Spinal cord (tissue), 10 donors: ENCODE measurements at places on chromosomes 4 and X.
A peak's percentile ranks its signal among the peaks of the same experiment; 100 is the strongest.

DNA sequence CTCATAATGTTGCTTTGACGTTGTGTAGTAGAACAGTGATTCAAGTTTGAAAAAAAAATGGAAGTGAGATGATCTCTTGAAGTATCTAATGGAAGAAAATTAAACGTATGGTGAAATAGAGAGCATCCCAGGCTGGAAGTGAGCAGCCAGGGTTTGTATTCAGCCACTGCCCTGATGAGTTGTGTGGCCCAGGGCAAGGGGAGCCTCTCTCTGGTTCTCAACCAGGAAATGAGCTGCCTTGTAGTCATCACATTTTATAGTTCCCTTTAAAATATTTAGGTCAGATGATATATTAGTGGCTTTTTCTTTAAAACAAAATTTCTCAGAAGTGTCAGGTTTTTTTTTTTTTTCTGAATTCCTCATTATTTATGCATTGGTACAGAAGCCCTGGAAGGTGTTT is 150.3 kb downstream of the GPAT3 start:
- DNase-seq, result no peak

DNA sequence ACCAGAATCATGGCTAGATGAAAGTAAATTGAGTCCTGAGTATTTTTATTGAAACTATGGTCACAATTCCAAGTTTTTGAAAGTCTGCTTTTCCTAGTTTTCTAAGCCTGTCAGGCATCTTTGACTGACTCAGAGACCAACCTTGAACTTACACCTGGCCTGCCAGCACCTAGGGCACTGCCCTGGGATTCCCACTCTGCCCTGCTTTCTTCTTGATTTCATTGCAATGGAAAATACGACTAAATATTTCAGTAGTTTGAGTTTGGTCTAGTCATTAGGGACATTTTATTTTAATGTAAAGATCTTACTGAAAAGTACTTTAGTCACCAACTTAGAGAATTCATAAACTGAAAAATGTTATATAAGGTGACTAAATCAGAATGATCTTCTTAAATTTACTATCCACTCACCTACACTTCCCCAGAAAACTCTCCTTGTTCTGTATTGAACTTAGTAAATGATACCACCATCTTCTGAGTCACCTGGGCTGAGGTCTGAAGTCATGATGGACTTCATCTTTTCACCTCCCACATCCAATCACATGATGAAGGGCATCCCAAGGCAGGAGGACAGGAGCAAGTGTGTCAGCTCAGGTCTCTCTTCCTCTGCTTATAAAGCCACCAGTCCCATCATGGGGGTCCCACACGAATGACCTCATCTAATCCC is 11.6 kb upstream of the PYURF start:
- DNase-seq, result no peak

- no peak for DNase-seq
Measured at GRCh38 chr4:156420623-156421022, 467.0 kb upstream of the CTSO start.

DNA sequence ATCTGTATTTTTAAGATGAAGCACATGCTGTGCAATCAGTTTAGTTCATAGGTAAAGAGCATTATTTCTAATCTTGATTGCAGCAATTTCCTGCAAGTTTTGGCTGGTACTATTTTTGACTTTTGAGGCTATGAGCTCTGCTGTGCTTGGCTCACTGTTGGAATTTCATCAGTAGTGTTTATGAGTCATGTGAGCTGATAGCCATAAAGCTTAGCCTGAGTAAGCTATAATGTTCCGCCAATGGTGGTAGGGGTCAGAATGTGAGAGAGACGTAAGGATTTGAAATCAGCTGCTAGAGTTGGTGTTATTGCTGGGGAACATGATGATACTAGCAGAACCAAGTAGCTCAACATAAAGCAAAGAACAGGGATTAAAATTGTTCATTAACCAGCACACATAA is 590.9 kb upstream of the GNPDA2 start:
- no peak for DNase-seq

GRCh38 chr4:154186035-154186434 is 305.6 kb downstream of the DCHS2 start:
- DNase-seq, result no peak

DNA sequence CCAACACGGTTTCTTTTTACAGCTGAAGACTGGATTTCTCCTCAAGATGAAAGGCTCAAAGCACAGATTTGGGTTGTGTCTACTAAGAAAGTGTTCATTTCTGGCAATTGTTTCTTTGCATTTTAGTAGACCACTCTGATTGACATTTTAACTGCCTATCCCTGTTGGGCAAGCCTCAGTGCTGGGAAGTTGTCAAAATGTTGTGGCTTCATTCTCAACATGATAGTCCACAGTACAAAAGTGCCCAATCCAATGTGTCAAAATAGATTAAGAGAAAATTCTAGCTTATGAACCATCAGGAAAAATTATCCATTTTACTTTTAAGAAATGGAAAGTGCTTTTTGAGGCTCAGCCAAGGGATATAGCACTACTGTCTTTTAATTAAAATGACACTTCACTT is 323.9 kb upstream of the PRPS2 start:
- DNase-seq, result no peak

GRCh38 chr4:173514641-173515217 is 15.3 kb downstream of the HAND2 start:
- no peak for DNase-seq

DNA sequence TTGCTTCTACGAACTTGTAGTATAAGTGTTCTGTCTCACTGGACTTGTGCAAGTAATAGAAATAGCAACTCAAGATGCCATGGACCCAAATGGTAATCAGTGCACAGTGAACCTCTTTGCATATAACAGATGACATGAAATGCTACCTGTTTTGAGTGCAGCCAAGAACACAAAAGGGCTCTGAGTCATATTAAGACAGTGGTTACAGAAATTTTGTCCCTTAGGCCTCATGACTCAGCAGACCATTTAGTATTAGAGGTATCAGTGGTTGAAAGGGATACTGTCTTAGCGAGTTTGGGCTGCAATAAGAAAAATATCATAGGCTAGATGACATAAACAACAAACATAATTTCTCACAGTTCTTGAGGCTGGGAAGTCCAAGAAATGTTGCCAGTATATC is 502.9 kb upstream of the PCDH10 start:
- DNase-seq, result no peak

DNA sequence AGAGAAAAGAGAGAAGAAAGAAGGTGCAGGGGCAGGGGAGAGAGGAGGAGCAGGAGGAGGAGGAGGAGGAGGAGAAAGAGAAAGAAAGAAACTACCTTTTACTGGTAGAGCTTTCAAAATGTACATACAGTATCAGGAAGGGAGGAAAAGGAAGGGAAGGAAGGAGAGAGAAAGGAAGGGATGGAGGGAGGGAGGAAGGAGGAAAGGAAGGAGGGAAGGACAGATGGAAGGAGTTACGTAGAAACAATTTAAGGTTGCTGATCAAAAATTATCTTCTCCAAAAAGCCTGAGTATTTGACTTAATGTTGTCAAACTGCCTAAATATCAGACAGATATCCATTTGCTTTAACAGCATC is 13.4 kb downstream of the TBC1D9 start:
- no peak for DNase-seq

DNA sequence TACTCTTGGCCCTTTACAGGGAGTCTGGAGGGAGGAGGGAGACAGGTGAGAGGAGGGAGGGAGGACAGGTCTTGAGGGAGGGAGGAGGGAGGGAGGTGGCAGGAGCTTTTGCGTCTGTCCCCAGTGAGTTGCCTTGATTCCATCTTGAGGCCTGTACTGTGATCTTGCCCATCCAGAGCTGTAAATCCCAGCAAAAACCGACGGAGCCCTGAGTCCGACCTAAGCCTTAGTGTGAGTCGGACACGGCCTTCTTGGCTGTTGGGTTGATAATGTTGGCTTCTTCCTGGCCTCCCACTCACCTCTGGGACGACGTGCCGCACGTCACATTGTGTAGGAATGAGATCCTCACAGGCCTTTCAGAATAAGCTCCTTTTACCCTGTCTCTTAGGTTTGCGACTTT is 72.5 kb downstream of the RGS12 start:
- no peak for DNase-seq

- DNase-seq, result peak; percentile 48
Measured at GRCh38 chr4:90064196-90064595, 63.0 kb upstream of the CCSER1 start.

DNA sequence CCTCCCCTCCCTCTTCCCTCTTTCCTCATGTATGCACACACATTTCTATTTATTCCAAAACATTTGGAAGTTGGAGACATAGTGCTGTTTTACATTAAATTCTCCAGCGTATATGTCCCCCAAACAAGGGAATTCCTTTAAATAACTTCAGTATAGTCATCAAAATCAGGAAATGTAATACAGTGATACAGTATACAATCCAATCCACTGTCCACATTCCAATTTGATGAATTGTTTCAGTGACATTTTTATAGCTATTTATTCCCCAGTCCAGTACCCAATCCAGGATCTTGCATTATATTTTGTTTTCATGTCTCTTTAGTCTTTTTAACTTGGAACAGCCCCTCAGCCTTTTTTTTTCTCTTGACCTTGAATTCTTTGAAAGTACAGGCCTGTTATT is 233.0 kb downstream of the DKK2 start:
- DNase-seq, result no peak

DNA sequence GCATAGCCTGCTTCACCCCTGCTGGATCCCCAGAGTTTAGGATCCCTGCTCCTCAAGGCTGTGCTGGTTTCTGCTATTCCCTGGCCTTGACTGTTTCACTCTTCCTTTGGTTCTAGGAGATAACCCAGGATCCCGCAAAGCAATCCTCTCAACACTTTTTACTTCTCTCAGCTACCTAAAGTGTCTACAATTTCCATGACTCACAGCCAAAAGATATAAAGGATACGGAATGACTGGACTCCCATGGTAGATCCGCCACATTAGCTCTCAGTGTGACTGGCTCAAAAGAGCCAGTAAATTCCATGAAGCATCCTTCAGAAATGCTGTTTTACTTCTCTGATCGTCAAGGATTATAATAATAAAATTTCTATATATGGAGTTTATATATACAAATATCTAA is 66.3 kb upstream of the TMEM164 start:
- DNase-seq, result no peak

DNA sequence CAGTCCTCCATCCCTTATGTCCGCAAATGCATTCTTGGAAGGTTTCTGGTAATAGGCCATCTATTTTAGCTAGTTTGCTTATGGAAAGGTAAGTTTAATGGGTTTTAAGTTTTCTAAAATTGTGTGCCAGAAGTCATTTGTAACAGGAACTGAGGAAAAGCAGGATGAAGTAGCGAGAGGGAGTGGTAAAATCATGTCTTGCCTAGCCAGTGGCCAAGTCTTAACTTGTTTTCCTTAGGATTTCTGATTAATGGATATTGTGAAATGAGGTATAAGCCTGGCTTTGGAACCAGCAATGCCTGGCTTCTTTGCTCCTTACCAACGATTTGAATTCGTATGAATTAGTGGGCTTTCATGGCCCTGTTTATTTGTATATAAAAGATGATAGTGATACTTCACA is 7.3 kb downstream of the SEC24B start:
- no peak for DNase-seq

GRCh38 chr4:128776794-128777216 is 32.7 kb upstream of the JADE1 start:
- no peak for DNase-seq

DNA sequence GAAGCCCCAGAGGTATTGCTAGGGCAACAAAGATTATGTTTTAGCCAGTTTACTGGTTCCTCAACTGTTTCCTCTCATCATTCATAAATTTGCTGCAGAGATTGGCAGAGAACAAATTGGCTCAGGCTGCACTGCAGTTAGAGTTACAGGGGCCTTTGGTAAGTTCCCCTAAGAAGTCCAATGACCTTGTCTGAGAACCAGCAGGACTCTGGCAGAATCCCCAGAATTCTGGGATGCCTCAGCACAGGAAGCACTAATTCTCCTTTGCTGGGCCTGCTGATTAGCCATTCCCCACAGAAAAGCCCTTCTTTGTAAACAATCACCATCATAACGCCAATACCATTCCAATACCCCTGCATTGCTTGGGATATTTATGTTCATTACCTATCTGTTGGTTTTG is 151.3 kb downstream of the USP46 start:
- DNase-seq, result peak; percentile 18

DNA sequence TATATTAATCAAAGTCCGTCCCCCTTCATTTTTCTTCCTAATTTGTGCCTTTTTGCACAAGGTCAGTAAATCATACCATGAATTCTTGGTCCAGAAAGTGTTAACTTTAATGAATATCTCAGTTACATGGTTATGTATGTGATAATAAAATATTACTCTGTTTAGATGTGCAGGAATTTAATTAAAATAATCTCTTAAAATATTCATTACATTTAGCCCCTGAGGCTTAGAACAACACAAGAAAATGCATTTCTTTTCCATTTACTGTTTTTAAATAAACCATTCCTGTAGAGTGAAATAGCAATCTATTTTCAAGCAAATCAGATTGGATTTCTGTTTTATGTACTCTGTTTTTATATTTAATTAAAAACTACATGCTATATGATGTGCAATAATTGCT is 17.6 kb downstream of the MAB21L2 start:
- DNase-seq, result no peak

GRCh38 chr4:186192066-186192612 is 772 bp downstream of the CYP4V2 start:
- peak; percentile 80 for DNase-seq

- DNase-seq, result no peak
Measured at GRCh38 chrX:3545901-3546300, 167.5 kb downstream of the PRKX start.

DNA sequence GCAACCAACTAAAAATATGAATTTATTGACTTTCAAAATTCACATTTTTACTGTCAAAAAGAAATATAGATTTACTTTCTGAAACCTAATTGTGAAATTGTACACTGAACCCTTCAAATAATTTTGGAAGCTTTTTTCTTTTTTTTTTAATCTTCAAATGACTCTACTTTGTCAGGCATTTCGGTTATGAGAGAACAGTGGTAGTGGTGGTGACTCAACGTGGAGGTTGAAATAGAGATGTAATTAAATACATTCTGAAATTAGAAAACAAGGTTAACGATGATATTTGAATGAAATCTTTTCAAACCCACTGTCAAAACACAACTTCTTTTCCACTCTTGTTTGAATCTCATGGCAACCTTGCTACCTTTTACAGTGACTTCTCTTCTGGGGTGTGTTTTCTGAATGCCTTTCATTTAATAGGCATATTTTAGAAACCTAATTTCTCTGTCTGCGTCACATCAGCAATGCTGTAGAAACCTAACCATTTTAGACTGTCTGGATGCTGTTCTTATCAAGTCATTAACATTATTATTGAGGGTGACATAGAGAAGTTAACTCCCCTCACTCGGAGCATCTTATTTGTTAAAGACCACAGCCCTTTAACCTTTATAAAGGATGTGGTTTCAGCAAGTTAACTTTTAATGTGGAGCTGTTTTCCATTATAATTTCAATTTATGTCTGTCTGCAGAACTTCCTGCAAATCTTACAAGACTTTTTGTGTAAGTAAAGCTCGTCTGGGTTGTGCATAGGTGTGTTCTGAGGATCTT is 136.8 kb downstream of the PCDH7 start:
- no peak for DNase-seq

DNA sequence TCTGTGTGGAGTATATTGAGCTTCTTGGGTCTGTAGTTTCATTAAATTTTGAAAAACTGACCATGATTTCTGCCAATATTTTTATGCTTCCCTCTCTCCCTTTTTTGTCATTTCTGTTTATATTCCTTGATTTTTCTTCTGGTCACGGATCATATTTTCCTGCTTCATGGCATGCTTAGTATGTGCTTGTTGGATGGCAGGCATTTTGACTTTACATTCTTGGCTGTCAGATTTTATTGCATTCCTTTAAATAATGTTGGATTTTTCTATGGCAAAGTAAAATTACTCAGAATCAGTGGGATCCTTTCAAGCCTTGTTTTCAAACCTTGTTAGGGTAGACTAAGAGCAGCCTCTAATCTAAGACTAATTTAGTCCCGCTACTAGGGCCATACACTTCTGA is 531.8 kb downstream of the IL15 start:
- no peak for DNase-seq

- DNase-seq, result no peak
Measured at GRCh38 chr4:183872531-183872930, 32.6 kb upstream of the STOX2 start.
